Stimulated activated CD4-positive, alpha-beta T cell treated with anti-CD3 and anti-CD28 coated beads, Interleukin-4, amount 100 ng/mL, for 24 hours (primary cell): ENCODE measurements at places on chromosomes 7 and 10.

DNA sequence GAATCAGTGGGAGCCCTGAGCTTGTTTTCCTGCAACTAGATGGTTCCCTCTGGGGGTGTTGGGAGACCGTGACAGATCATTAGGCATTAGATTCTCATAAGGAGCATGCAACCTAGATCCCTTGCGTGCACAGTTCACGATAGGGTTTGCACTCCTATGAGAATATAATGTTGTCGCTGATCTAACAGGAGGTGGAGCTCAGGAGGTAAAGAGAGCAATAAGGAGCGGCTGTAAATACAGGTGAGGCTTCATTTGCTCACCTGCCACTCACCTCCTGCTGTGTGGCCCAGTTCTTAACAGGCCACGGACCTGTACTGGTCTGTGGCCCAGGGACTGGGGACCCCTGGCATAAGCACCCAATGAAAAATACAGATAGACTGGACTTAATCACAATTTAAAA is 10.7 kb downstream of the SLC26A3 start:
- no peak for DNase-seq

- DNase-seq: no peak
Measured at GRCh38 chr10:16030562-16030961, 170.3 kb upstream of the MINDY3 start.

DNA sequence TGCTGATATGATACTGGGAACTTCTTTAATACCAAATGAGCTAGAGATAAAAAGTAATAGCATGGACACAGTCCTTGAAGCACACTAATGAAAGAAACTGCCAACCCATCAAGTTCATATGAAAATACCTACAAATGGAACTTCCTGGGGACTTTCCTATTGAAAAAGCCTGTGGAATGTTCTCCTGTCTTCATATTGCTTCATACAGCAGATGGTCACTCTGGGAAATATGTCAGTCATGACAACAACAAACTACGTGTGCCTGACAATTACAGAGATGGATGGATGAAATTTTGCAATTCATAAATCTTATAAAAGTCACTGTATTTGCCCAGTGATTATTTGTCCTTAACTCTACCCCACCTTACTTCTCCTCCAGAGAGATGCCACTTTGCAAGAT is 106.6 kb upstream of the COL1A2 start:
- DNase-seq: no peak

- DNase-seq: no peak
Measured at GRCh38 chr7:149130572-149131198, 4.6 kb upstream of the ZNF425 start.

GRCh38 chr10:101644002-101644401 is 51.0 kb downstream of the FBXW4 start:
- DNase-seq: no peak

DNA sequence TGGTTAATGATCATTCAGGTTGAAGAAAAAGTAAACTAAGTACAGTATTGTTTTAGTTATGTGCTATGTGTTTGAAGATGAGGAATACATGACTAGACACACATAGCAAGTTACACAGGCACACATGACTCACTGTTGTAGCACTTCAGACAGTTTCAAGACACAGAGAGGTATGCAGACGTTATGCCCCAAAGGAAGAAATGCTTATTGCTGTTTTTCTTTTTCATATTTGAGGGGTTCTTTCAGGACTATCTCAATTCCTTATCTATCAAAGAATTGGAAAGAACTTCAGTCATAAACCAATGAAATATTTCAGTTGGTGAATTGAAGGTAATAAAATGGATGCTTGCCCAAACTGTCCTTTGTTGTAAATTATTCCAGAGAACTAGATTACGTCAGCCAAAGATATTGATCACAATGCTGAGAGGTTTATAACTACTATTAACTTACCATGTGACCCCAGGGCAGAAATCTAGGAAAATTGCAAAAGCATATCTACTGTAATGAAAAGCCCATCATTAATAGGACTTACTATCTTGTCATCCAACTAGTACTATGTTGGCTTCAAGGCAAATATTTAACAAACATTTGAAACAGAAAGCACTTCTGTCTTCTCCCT is 61.2 kb upstream of the CAPZA2 start:
- DNase-seq: no peak

- DNase-seq: no peak
Measured at GRCh38 chr10:44968500-44969400, 9.1 kb downstream of the RASSF4 start.

DNA sequence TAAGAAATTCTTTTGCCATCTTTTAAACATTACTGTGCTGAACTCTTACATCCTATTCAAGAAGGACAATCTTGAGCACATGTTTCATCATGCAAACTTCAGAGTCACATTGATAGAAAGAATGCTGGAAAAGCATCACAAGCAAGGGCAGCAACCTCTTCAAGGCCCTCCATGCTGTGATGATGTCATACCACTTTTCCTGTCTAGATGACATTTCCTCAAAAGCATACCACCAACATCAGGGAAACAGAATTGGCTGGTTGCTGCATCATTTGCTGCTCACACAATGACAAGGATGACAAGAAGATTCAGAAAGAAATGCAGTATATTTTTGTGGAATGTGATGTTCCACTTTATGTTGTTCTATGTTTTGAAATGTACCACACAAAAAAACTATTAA is 37.6 kb downstream of the CYP2C8 start:
- DNase-seq: no peak
